Activated CD4-positive, alpha-beta T cell treated with anti-CD3 and anti-CD28 coated beads, Interleukin-2, amount 50 U/mL, for 24 hours (primary cell): ENCODE measurements at places on chromosomes 11 and 22.

GRCh38 chr11:87174870-87175269 lies 137.1 kb downstream of the TMEM135 start:
- DNase-seq, result no peak

DNA sequence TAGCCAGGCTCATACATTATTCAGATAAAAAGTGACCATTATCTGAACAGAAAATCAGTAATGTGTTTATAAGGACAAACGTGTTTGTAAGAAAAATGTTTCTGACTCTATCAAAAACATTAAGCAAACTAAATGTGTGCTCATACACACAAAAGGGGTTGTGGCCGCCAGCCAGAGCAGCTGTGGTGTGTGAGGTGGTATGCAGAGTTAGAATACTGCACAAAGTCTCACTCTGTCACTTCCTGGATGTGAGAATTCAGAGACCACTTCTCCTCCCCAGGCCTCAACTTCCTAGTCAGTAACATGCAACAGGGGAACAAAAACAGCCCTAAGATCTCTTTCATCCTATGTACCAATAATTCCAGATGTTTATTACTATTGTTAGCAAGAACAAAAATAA lies 9.4 kb downstream of the OR5B21 start:
- no peak for DNase-seq

DNA sequence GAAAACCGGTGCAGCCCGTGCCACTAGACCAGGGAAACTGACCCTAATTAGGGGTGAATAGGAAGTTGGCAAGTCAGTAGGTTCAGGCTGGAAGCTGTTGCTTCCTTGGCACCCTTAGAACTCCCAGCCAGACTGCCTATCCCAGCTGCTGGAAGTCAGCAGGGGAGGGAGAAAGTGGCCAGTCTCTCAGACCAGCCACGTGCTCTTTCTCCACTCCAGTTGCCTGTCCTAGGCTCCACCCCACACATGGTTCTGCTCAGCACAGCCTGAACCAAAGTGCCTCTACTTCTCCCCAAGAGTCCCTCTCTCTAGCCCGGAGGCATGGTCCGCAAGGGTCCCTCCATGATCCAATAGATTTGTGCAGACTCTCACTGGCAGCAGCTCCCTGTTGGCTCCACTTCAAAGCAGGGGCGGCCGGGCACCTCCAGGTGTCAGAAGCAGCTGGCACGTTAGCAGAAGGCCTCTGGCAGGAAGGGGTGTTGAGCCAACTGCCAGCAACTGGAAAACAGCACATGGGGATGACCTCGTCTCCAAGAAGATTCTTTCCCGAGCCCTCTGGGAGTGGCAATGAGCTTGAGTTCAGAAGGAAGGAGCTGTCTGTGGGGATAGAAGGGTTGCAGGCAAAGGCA lies 27.7 kb downstream of the ARFGAP2 start:
- no peak for DNase-seq

GRCh38 chr22:19901577-19902244 lies 39.9 kb upstream of the COMT start:
- DNase-seq, result no peak

GRCh38 chr11:119030029-119030328 lies 698 bp downstream of the SLC37A4 start:
- DNase-seq, result no peak

- DNase-seq, result no peak
Observed at GRCh38 chr11:2327032-2327431, 25.2 kb downstream of the TSPAN32 start.

- peak; percentile 75 for DNase-seq
Observed at GRCh38 chr11:112289588-112290492, 29.2 kb upstream of the PLET1 start.

DNA sequence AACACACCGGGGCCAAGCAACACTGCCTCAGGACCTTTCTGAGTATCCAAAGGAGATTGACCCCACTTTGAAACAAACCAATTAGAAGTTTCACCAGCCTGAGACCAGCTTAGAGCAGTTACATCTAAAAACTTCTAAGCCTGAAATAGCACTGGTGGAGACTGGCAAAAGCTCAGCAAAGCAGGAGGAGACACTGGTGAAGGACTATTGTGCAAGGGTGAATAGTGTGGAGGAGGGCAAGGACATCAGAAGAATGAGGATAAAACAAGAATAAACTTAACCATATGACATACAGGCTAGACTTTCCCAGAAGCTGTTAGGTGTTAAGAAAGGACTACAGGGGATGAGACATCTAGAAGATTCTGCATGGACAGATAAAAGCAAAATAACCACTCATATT lies 152.4 kb downstream of the FCHSD2 start:
- DNase-seq, result no peak

DNA sequence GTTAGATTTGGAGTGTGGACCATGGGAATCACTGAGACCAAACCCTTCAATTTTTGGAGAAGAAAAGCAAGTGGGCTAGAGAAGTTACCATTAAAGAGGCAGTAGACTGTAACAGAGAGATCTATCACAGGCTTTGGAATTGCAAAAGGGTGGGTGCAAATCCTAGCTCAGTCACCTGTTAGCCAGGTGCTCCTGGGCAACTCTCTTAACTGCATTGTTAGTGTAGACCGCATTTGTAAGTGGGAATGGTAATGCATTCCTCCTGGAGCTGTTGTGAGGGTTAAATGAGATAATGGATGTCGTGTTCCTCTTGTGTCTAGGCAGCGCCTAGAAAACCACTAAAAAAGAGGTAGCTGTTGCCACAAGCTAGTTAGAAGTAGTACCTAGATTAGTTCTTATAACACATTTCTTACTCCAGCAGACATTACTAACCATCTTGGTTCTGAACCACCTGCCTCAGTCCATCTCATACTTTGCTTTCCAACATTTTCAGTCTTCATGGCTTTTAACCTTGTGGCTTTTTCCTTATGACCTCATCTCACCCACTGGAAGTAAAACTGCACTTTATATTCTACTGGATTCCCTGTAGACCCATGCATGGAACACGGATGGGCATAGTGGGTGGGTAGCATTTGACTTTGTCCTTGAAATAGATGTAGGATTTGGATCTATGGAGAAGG lies 153.0 kb downstream of the HIPK3 start:
- no peak for DNase-seq

- no peak for DNase-seq
Observed at GRCh38 chr11:92397221-92397755, 172.7 kb downstream of the FAT3 start.

- no peak for DNase-seq
Observed at GRCh38 chr11:47551086-47551485, 1.8 kb downstream of the CELF1 start.

GRCh38 chr11:15695096-15695721 lies 580.5 kb downstream of the INSC start:
- no peak for DNase-seq

GRCh38 chr22:44363013-44363979 lies 50.5 kb upstream of the SHISAL1 start:
- DNase-seq, result no peak

DNA sequence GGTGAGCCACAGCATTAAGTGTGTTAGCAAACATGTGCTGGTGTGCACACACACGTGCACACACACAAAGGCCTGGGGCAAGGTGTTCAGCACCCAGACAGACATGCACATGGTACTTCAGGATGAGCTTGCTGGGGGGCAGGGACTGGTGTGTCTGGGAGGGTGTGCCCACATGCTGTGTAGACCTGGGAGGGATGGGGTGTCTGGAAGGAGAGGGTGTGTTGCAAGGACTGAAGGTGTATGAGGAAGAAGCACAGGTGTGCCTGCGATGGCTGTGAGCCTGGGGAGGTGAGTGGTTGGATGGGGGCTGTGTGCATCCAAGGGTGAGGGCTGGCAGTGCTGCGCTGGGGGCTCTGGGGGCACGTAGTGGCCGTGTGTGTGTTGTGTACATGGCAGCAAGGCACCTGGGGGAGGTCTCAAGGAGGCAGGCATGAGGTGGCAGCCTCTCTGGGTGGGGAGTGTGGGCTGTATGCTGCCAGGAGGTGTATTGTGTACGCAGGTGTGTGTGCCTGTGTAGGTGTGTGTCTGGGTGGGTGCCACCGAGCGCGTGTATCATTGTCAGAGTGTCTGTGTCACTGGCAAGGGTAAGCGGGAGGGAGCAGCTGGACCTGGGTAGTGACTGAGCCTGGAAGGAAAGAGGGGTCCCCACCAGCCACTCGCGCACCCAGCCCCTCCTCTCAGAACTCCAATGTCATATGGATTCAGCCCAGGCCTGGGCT lies 2.2 kb downstream of the NRXN2 start:
- no peak for DNase-seq

DNA sequence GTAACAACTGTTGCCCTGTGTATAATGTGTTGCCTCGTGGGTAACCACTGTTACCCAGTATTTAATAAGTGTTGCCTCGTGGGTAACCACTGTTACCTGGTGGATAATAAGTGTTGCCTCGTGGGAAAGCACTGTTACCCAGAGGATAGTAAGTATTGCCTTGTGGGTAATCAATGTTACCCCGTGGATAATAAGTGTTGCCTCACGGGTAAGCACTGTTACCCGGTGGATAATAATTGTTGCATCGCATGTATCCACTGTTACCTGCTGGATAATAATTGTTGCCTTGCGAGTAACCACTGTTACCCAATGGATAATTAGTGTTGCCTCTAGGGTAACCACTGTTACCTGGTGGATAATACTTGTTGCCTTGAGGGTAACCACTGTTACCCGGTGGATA lies 17.1 kb upstream of the NXPE4 start:
- no peak for DNase-seq

DNA sequence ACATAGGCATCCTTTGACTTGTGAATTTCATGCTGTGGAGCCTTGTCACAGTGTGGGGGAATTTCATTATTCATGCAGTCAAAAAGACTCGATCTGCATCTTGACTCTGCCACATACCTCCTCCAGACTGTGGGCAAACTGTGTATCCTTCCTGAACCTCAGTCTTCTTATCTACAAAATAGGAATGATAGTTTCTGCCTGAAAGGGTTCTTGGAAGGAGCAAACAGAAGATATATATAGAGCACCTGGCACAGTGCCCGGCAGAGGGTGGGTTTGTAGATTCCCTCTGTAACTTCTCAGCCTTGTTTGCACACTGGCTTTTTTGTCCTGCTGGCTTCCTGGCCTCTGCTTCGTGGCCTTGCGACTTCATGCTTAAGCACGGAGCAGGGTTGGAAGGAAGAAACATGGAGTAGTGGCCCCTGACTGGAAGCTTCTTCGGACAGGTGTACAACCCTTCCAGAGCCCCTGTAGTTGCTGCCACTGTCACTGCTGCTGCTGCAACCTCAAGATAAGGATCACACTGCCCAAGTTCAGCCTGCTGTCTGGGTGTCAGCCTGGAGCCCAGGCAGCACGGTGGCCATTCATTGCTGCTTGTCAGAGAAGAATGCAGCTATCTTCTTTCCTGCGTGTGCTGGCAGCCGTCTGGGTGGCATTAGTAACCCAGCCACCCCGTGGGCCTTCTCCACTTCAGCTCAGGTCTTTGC lies 106.4 kb downstream of the MICAL2 start:
- DNase-seq, result no peak

DNA sequence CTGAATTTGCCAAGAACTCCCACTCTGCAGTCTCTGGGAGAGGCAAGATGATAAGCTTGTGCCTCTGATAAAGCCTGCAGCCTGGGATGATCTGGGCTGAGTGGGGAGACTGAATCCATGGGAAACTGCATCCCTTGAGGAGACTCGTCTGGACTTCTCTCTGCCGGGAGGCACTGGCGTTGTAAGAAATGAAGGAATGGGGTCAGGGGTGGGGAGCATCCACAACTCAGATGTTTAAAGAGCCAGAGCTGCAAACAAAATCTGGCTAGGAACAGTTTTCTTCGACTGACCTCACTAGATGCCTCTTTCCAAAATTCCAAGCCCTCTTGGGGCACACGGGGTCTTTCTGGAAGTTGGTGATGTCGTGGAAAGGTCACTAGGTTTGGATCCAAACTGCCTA lies 64.4 kb downstream of the SPON1 start:
- DNase-seq, result no peak

DNA sequence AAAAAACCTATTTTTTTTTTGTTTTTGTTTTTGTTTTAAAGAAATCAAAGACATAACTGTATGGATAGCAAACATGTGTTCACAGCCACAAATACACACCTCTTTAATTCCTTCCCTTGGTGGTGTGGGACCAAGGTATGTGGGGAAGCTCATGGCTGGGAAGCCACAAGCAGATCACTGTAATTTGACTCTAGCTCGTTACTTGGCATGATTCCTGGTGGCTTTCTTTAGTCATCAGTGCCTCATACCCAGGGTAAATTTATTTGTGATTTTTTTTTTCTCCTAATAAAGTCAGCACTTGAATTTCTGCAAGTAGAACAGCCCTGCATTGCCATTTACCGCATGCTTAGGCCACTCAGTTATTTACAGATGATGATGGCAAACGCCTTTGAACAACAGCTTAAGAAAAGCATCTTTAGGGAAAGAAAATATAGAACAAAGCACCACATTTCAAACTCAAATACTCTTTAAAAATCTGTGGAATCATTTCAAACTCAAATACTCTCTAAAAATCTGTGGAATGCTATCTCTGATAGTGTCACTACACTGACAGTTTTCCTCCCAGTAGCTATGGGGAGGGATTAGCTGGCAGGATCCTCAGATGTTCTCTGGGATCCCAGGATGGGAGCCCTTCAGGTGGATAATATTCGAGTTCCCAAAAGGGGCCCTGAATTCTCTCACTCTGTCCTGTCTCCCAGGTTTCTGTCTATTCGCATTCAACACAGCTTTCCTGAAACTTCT lies 687.2 kb downstream of the OPCML start:
- no peak for DNase-seq

GRCh38 chr11:10806206-10806605 lies 2.5 kb downstream of the EIF4G2 start:
- DNase-seq, result no peak

DNA sequence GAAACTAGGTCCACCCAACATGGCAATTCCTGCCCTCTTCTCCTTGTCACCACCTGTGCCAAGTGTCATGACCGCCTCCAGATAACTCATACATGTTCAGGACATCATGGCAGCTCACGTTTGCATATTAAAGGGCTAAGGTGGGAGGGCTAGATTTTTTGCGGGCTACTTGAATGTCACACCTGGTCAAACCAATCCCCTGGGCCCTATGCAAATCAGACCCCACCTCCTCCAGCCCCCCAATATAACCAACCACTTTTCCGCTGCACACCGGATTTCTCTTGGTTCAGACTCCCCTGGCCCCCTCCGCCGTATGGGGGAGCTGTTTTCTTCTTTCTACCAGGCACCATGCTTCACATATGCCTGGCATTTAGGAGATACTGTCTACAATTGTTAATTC lies 12.6 kb downstream of the UPB1 start:
- no peak for DNase-seq

- DNase-seq, result no peak
Observed at GRCh38 chr22:24592058-24592850, 619 bp downstream of the LRRC75B start.

- no peak for DNase-seq
Observed at GRCh38 chr11:124640666-124641065, 18.0 kb downstream of the TBRG1 start.

- no peak for DNase-seq
Observed at GRCh38 chr11:35288309-35288708, 131.0 kb downstream of the SLC1A2 start.

GRCh38 chr11:128133501-128133900 lies 453.9 kb downstream of the ETS1 start:
- DNase-seq, result no peak

DNA sequence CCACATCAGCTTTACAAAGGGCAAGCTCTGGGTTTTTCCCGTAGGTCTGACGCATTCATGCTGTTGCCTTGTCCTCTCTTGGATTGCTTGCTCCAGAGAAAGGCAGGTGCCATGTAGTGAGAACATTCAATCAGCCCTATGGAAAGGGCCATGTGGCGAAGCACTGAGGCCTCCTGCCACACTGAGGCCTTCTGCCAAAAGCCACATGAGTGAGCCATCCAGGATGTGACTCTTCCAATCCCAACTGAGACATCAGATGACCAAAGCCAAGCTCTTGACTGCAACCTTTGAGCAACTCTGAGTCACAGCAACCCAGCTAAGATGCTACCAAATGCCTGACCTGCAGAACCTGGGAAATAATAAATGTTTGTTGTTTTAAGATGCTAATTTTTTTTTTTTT lies 9.0 kb upstream of the PANX3 start:
- no peak for DNase-seq
